Activated naive CD4-positive, alpha-beta T cell treated with anti-CD3 and anti-CD28 coated beads, Interleukin-2, amount 10 ng/mL, durations not matched to agents 7 days and 5 days (primary cell): ENCODE measurements at places on chromosomes 3 and 15.

DNA sequence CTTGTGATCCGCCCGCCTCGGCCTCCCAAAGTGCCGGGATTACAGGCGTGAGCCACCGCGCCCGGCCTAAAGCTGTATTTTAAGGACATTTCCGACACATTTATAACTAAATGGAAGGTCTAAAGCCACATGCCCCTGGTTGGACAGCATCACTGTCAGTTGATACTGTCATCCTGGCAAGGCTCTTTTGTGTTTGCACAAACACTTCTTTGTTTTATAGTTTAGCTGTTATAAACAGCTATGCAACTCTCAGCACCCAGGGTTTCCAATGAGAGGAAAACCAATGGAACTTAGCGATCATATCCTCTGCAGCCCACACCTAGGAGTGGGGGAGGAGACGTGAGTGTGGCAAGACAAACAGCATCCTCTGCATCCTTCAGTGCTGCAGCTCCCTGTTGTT is 19.7 kb downstream of the NIPA1 start:
- no peaks in the 10 kb centered on the region for H3K36me3 ChIP-seq
- H3K27me3 ChIP-seq = no peaks in the 10 kb centered on the region
- H3K4me1 ChIP-seq = peaks cover 3% of the 10 kb centered on the region
- no peak overlapping the region for H3K27ac ChIP-seq
- no peak overlapping the region for H3K4me3 ChIP-seq

DNA sequence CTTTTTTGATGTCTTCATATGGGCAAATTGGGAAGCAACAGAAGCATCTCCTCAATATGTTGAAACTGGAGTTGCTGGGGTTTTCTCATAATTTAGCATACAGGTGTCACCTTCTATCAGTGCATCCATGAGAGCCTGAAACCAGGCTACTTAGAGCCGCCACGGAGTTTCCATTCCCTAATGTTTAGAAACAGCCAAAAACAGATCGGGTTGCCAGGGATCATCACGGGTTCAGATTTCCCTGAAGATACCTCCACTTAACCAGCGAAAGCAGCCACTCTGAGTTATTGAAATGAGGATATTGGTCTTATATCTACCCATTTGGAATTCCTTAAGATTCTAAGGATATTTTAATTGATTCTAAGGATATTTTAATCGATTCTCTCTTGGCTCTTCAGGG is 14.5 kb downstream of the TERB2 start:
- H3K27me3 ChIP-seq = peaks cover 13% of the 10 kb centered on the region
- DNase-seq = no peak
- H3K36me3 ChIP-seq = no peaks in the 10 kb centered on the region

- no peaks in the 10 kb centered on the region for H3K4me1 ChIP-seq
- H3K27ac ChIP-seq = no peak overlapping the region
- H3K36me3 ChIP-seq = no peaks in the 10 kb centered on the region
- DNase-seq = no peak
Observed at GRCh38 chr3:160747422-160747821, 8.6 kb upstream of the PPM1L start.

- H3K4me3 ChIP-seq = peak overlapping the region; percentile 86
- H3K27ac ChIP-seq = peak overlapping the region; percentile 79
- H3K36me3 ChIP-seq = peaks cover 1% of the 10 kb centered on the region
- DNase-seq = no peak
Observed at GRCh38 chr15:45521596-45522327, 793 bp downstream of the SLC30A4 start.

- no peaks in the 10 kb centered on the region for H3K36me3 ChIP-seq
- no peak overlapping the region for H3K27ac ChIP-seq
- H3K27me3 ChIP-seq = no peaks in the 10 kb centered on the region
- H3K4me1 ChIP-seq = no peaks in the 10 kb centered on the region
Observed at GRCh38 chr3:168933614-168934013, 729.9 kb downstream of the MECOM start.

GRCh38 chr3:120421926-120422325 is 28.9 kb downstream of the FSTL1 start:
- H3K27me3 ChIP-seq = peaks cover 20% of the 10 kb centered on the region
- DNase-seq = no peak
- H3K4me3 ChIP-seq = no peak overlapping the region
- no peaks in the 10 kb centered on the region for H3K36me3 ChIP-seq

DNA sequence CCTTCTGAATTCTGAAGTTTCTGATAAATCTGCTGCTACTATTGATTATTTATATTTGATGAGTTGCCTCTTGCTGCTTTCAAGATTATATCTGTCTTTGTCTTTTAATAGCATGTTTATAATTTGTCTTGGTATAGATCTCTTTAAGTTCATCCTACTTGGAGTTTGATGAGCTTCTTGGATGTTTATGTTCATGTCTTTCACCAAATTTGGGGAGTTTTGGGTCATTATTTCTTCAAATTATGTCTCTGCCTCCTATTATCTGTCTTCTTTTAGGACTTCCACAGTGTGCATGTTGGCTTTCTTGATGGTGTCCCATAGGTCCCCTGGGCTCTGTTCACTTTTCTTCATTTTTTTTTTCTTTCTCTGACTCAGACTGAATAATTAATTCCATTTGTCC is 32.3 kb upstream of the EDEM1 start:
- H3K27ac ChIP-seq = peak overlapping the region; percentile 75
- no peak for DNase-seq
- H3K27me3 ChIP-seq = no peaks in the 10 kb centered on the region
- H3K4me1 ChIP-seq = peaks cover 8% of the 10 kb centered on the region
- H3K36me3 ChIP-seq = peaks cover 15% of the 10 kb centered on the region

DNA sequence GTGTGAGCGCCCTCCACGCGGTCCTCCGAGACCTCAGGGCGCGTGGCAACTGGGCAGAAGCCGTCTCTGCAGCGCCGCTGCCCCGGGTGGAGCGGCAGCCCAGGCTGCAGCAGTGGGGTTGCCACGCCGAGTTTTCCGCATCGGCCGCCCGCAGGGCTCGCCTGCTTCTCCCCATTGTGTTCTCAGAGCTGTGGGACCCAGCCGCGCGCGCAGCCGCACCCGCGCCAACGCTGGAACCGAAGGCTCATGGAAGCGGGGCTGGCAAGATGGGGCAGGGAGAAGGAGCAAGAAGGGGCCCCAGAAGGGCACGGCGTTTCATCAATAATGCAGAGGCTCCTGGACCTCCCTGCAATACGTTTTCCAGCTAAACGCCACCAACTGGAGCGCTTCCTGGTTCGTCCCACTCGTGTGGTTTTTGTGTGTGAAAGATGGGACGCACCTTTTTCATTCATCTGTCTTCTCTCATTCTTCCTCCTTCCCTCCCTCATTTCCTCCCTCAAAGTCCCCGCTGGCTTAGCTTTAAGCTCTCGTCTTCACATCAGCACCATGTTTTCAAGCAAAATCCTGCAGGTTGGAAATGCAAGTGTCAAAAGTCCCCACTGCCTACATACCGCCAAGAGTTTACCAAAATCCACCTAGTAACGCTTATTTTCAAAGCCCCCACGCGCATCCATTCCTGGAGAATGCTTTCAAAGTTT is 1.2 kb downstream of the ROBO1 start:
- H3K27me3 ChIP-seq = no peaks in the 10 kb centered on the region
- H3K36me3 ChIP-seq = no peaks in the 10 kb centered on the region
- H3K4me1 ChIP-seq = no peaks in the 10 kb centered on the region
- DNase-seq = no peak
